ENCODE measurements at places on chromosomes 16 and 17. TPM values are rescaled to one million over a fixed set of nuclear protein-coding genes. Genes with fewer than 3 reads are reported as not detected.
A peak's percentile ranks its signal among the peaks of the same experiment; 100 is the strongest.

Gene CCL8
- not detected for total RNA-seq

GRCh38 chr17:72171703-72172667 lies 51.2 kb downstream of the SOX9 start:
- no peak for ATAC-seq

DNA sequence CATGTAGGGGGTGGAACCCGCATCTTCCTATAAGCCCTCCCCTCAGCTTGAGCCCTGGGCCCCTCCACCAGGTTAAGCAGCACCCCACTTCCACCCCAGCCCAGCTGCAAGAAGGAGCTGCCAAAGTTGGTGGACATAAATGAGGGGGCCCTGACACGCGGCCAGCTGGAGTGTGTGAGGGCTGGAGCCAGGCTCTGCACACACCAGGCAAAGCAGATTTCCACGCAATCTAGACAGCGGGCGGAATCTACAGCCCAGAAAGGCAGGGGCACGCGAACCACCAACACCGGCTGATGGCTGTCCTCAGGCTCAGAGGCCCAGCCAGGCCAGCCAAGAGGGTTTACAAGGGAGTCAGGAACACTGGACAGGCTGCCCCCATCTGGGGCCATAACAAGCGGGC lies 171.2 kb downstream of the ZNF423 start:
- no peak for ATAC-seq

DNA sequence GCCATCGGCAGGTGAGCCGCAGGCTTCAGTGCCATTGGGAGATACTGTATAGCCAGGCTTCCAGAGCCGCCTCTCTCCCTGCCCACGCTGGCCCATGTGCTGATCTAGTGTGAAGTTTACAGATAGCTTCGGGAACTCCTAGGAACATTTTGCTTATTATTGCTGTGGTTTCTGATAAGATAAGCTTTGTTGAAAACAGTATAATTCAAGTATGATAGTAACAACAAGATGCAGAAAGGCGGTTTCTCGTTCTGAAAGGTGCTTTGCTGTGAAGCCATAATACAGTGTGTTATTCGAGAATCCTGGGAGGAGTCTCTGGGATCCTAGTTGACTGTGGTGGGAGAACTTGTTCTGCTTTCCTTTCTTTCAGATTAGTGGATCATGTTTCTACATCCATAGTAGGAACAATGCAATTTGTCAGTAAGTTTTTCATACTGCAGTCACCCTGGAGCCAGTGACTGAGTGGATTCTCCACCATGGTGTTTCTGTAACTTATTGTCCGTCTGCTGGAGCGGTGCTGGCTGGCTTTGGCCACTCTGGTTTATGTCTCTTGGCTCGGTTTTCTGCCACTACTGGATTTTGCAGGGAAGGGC lies 31.5 kb downstream of the RAB11FIP3 start:
- peak; percentile 32 for ATAC-seq

GRCh38 chr17:21272881-21273792 lies 11.4 kb upstream of the MAP2K3 start:
- no peak for ATAC-seq

Gene RCVRN
- 0.27 TPM for total RNA-seq

DNA sequence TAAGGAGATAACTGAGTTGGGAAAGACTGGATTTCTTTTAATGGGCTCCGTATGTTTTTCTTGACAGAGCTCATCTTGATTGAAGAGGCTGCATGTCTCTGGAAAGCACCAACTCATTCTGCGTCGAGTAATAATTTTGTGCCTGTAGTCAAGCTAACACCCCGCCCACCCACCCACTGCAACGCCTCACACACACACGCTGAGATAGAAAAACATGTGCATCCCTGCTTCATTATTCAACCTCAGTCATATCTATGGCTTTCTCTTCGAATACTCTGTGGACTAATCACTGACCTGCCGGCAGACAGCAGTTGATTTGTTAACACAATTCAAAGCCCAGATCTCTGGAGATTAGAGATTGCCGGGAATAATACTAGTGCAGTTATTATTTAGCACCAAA lies 220.2 kb upstream of the TOM1L1 start:
- no peak for ATAC-seq

Data from gastroesophageal sphincter (tissue), 4 donors.